ENCODE measurements at places on chromosomes 11 and 22.

DNA sequence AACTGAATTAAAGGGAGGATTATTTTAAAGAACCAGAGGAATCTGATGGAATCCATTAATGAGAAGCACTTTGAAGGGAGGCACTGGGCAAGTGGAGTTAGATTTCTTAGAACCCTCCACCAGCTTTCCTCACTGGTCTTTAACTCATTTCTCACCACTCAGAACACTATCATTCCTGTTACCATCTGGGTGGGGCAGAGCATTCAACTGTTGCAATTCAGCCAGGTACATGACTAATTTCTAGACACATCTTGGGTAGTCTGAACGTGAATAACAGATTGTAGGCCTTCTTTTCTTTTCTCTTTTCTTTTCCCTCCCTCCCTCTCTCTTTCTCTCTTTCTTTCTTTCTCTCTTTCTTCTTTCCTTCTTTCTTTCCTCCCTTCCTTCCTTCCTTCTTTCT is 15.5 kb upstream of the MMP1 start:
- DNase-seq, result no peak

GRCh38 chr22:30287648-30288418 is 1.5 kb downstream of the CASTOR1 start:
- no peak for DNase-seq

DNA sequence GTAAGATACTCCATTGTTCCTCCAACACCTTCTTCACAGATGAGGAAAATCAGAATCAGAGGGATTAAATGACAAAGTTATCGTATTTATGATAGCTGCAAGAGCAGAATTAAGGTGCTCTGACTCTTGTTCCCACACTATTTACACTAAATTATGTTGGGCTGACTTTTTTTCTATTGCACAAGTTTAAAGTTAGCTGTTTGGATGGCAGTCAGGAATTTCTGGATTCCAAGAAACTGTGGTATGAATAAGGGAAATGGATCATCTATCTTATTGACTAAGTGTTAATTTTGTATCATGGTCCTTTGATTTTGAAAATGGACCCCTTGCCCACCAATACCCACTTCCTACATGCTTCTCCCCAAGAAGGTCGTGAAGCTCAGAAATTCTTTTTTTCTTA is 19.9 kb upstream of the APOA1 start:
- no peak for DNase-seq

DNA sequence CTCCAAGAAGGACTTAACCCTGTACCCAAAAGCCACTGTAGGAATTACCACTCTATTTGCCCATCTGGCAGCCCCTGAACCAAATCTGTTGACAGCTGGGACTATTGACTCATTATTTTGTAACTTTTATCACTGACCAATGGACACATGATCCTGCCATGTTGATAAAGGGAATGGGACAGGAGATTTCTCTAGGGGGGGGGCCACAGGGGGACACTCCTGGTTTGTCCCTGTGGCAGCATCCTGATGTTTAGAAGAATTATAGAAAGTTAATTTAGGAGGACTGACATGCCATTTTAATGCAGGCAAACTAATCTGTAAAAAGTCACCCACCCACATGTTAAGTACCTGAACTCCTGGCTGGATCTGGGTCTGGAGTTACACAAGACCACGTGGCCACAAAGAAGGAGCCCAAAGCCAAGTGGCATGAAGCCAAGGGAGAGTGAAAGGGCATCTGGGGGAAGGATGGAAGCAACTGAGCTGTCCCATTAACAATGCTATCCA is 558.1 kb downstream of the ETS1 start:
- DNase-seq, result no peak

DNA sequence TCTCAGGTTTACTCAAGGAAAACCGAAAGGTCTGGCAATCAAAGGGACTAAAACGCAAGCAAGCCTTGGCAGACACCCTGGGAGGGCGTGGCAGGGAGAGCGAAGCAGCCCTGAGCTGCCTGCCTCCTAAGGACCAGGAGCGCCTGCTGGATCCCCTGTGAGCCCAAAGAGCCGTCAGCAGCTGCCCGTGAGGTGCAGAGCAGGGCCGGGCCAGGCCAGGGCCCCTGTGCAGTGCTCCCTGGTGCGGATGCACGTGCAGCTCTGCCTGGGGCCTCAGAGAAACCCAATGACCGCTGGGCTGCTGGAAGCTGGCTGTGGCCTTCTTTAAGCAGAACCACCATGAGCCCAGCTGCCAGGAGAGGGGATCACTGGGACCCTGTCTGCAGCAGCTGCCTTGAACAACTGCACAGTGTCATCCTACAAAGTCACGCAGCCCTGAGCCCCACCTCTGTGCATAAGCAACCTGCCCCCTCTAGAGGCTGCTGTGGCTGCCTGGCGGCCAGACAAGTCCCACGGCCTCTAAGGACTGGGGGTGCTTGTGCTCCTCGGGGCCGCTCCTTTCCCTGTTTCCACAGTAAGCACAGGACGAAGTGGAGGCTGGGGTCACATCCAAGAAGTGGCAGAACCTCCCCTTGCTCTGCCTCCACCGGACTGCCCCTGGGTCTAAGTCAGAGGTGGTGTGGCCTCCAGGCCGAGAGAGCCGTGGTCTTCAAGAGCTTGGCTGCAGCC is 29.1 kb upstream of the COMT start:
- DNase-seq, result no peak

GRCh38 chr11:77223797-77224196 is 77.7 kb downstream of the GDPD4 start:
- DNase-seq, result no peak

- no peak for DNase-seq
Measured at GRCh38 chr11:86444981-86445380, 70.3 kb downstream of the CCDC81 start.

GRCh38 chr22:49236541-49237075 is 591.1 kb downstream of the BRD1 start:
- no peak for DNase-seq

DNA sequence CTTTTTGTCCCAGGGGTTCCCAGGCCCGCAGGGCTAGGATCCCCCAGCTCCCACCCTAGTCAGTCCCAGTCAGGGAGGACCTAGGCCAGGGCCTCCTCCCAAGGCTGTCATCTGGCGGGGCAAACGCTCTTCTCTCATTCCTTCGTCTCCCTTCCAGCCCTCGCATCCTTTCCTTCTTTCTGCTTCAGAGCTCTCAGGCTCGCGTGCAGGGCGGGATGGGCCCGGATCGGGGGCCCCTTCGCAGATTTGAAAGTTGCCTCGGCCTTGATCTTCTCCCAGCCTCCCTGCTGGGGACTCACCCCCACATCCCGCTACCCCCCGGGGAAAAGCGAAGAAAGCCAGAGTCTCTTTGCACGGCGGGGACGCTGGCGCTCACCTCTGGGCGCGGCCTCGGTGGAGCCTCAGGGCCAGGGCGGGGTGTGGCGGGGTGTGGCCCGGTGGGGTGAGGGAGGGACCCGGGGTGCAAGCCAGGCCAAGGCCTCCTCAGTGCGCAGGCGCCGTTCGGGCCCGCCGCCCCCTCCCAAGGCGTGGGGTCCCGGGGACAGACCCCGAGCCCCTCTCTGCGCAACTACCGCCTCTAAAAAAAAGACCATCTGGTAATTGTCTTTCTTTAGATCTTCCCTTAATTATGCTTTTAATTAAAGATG is 14.8 kb upstream of the PAX6 start:
- DNase-seq, result no peak

DNA sequence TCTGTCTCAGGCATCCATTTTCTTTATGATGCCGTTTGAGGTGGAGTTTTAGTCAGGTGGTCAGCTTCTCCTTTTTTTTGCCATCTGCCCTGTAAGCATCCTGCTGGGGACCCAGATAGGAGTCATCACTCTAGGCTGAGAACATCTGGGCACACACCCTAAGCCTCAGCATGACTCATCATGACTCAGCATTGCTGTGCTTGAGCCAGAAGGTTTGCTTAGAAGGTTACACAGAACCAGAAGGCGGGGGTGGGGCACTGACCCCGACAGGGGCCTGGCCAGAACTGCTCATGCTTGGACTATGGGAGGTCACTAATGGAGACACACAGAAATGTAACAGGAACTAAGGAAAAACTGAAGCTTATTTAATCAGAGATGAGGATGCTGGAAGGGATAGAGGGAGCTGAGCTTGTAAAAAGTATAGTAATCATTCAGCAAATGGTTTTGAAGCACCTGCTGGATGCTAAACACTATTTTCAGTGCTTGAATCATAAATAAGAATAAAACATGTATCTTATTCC is 10.9 kb upstream of the HBE1 start:
- no peak for DNase-seq

DNA sequence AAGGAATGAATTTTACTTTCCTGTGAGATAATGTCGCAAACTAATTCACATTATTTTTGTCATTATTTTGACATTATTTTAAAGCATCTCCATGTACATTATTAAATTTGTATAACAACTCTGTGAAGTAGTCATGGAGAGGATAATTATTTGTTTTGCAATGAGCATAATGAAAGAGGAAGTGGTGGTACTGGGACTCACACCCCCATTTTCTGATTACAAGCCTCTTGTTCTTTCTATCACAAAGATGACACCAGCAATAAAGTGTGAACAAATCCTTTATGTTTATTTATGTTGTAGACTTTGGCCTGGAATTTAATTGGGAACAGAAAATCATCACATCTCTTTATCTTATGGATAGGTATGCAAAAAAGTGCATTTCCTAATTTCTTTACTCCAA is 522.6 kb downstream of the TMEM135 start:
- DNase-seq, result no peak

DNA sequence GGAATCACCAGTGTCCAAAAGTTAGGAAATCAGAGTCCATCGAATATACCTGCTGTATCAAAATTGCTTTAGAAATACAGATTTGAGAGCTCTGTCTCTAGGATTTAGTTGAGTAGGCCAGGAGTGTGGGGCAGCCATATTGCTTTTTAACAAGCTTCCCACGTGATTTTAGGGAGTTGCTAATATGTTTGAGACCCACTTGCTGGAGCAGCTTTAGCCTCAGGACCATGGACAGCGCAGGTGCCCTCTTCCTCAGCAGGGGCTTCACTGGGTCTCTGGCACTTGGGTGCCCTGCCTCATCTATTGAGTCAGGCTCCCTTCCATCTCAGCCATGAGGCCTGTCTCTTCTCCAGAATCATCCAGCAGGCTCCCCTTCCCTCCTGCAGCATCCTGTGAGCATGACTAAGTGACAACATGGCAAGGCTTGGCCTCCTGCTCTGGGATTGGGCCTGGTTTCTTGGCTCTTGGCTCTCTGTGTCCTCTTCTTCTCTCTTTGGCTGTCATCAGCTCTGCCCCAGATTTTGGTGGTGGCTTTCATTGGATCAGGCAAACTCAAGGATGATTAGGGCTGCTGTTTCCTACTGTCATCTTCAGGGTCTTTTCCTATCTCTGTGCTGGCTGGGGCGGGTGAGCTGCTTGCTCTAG is 70.0 kb downstream of the SGSM1 start:
- no peak for DNase-seq

DNA sequence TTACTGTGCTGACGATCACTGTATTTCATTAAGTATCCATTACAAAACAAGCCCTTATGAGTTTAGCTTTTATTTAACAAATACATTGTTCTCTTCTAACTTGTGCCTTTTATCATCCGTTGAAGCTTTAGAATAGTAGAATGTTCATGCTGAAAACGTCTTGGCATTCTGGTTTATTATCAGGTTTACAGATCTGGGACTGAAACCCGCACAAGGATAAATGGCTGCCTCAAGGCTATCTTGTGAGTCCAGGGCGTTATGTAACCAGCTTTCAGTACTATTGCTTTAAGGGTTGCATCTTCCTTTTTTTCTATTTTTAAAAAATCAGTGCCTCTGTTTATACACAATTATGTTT is 66.6 kb upstream of the PRODH start:
- DNase-seq, result no peak

- no peak for DNase-seq
Measured at GRCh38 chr22:42707496-42707895, 13.2 kb downstream of the A4GALT start.

DNA sequence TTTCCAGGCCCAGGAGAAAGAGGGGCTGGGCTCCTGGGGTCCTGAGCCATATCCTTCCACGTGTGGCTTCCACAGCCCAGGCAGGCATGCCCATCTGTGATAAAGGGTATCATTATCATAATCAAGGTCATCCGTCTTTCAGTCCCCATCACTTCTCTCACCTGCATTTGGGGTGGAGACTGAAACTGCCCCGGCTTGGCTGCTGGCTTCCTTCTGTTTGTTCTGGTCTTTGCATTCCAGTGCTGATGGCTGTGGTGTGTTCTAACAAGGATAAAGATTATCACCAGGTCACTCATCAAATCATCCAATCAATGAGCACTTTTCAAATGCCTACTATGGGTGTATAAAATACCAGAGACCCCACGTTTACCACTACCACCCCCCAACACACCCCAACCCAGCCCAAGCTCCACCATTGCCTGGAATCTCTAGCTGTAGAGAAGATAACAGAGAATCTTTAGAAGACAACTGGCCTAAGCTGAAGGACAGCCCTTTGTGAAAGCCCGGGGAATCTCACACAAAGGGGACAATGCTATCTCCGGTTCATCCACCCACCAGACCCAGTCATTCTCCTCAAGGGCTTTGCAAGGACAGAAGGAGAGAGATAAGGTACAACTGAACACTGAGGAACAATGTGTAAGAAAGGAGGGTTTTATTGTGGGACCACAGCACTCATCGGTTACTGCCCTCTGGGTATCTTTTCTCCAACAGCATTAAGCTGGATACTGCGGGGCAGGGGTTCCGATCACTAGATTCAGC is 54.9 kb downstream of the AHNAK start:
- DNase-seq, result no peak

- no peak for DNase-seq
Measured at GRCh38 chr22:36951746-36952145, 38.3 kb downstream of the CSF2RB start.

GRCh38 chr22:30582788-30583545 is 8.5 kb upstream of the GAL3ST1 start:
- DNase-seq, result no peak

DNA sequence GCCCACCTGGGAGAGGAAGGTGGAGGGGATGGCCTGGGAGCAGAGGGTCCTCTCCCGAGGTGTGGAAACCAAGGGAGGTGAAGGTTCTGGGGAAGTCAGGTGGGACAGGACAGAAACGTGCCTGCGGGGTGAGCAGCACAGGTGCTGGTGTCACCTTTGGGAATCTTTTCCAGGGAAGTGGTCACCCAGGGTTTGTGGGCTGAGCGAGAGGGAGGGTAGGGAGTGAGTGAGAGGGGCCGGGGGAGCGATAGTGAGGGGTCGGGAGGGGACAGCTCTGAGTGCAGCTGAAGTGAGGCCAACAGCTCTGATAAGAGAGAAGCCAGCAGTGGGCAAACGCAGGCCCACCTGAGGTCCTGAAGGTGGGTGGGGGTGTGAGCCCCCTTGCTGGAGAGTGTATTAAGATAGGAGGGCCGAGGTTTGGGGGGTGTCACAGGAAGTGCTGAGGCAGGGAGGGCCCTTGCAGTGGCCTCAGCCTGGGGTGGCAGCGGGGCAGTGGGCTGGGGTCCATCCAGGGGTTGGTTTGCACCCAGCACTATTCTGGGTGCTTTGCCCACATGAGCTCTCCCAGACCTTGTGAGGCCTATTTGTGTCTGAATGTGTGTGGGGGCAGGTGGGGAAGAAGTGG is 1.6 kb upstream of the SHANK3 start:
- no peak for DNase-seq
